ENCODE measurements at places on chromosomes 11 and 22.

- no peak for DNase-seq
These were observed 35.2 kb downstream of the SOX6 start for GRCh38 chr11:16321148-16321547.

DNA sequence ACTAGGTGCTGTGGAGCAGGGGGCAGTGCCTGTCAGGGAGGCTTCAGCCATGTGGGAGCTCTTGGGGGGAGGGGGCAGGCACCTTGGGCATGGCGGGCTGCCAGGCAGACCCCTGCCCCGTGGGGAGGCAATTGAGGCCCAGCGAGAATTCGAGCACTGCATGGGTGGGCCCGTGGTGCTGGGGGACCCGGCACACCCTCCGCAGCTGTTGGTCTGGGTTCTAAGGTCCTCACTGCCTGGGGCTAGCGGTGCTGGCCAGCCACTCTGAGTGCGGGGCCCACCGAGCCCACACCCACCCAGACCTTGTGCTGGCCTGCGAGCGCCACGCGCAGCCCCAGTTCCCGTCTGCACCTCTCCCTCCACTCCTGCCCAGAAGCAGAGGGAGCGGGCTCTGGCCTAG, 835.5 kb upstream of the CNTN5 start:
- no peak for DNase-seq

DNA sequence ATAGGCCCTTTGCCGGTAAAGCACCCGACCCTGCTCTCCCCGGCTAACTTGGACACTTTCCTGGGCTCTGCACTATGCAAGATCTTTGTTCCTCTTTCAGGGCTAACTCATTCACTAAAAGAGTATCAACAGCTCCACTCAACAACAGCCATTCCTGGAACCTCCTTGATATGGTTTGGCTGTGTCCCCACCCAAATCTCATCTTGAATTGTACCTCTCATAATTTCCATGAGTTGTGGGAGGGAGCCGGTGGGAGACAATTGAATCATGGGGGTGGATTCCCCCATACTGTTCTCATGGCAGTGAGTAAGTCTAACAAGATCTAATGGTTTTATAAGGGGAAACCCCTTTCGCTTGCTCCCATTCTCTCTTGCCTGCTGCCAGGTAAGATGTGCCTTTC, 330.0 kb downstream of the TENM4 start:
- no peak for DNase-seq

DNA sequence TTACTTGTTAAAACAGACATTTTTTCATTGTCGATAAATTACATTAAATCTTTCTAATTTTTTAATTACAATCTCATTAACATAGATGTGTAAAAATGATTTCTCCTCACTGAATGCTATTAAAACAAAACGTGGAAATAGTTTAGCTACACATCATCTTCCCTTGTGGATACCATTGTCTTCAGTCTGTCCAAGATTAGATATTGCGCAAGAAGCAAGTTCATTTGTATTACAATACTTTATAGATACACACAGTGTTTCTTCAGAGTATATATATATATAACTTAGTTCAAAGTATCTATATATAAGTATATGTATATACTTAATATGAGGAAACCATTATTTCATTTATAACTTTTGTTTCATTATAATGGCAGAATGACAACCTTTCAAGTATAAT, 883.3 kb upstream of the CNTN5 start:
- no peak for DNase-seq

DNA sequence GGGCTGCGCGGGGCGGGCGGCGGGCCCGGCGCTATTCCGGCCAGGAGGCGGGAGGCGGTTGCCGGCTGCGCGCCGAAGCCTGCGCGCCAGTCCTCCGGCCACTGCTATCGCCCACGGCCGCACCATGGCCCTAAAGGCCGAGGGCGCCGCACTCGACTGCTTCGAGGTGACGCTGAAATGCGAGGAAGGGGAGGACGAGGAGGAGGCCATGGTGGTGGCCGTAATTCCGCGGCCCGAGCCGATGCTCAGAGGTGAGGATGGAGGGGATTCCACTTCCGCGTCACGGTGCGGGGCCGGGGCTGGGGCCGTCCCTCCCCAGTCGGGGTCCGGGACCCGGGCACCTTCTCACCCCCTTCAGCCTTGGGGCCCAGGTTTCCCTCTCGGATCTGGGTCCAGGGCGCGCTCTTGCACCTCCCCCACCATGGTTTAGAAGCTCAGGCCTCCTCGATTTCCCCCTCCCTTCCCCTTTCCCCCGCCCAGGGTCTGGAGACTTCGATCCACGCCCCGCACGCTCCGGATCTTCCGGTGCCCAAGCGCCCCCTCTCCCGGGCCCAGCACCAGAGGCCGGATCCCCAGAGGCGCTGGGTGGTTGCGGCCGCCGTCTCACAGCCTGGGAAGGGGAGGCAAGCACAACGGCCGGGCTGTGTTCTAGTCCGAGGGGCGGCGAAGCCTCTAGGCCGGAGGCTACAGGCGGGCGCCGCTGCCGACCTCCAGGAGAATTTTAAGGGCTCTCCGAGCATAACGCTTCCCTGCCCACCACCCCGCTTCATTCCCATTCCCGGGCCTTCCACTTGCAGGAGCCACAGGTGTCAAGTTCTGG, 517 bp downstream of the SPINDOC start:
- no peak for DNase-seq

DNA sequence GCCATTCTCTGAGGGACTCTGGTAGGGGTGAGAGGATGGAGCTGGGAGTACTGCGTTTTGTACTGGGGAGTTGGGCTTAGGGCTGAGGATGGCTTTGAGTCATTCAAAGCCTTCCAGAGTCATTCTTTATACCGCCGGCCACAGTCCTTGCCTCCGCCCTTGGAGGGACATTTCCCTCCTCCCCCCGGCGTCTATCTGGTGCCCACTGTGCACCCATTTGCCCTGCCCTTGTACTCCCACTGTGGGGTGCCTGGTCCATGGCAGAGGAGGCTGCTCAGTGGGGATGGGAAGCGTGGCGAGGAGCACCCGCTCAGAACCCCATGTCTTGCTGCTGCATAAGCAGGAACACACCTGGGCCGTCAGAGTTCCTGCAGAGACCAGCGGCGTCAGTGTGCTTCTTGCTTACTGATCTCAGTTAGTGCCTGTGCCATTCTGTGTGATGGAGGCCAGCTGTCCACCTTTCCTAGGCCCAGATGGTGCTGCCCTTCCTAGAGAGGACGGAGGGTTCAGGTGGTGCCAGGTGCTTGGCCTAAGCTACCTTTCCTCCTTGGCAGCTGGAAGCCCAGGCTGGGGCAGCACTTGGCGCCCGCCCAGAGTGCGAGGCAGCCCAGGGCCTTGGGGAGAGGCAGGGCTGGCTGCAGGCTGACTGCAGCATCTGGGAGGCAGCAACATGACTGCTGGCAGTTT, 23.3 kb upstream of the TMEM191C start:
- DNase-seq, result no peak

DNA sequence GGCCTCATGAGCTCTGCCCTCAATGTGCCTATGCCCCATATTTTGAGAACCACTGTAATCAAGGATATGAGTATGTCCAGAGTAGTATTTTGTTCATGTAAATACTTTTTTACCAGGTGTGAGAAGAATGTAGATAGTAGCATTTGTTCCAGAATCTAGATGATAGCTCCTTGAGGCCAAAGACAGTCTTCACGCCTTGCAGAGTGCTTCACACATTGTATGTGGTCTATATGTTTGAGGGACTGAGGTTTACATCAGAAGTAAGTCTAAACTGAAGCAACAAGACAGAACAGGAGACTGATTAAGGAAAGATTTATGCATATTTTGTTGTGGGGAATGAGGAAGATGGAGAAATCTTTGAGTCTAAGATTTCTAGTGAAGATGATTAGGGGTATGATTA, 12.5 kb downstream of the CEP57 start:
- no peak for DNase-seq

DNA sequence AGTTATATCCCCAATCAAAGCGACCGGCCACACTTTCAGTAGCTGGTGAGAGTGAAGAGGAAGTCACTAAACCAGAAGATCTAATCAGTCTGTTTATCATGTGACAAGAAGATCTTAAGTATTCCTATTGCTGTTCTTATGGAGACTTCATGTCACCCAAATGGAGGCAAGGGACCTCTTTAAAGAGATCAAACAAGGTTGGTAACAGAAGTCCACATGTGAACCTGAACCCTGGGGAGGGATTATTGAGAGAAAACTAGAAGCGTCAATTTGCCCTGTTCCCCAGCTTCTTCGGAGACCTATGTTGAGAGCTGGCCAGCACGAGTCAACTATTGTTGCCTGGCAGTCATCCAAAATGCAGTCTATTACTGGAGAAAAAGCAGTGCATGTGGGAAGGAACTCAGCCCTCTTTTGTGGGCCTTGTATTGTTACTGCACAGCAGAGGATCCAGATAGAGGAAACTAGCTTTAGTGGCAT, 76.9 kb upstream of the CTSC start:
- DNase-seq, result no peak

DNA sequence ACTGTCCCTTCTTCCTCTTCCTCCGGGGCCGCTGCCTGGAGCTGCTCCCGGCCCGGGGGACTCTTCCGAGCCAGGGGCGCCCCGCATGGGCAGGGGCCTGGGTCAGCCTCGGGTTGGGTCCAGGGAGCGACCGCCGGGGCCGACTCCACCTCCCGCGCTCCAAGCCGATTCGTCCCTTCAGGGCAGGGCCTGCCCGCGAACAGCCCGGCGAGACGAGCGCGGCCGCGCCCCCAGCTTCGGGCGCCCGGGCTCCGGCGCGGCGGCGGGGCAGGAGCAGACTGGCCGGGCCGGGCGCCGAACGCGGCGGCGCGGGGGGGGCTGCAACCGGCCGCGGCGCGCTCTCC, at the start of gene LARGE1:
Gene LARGE1 (minus strand): TSS at position 280 of the 344 bp plus-strand sequence.
- no peak for DNase-seq

DNA sequence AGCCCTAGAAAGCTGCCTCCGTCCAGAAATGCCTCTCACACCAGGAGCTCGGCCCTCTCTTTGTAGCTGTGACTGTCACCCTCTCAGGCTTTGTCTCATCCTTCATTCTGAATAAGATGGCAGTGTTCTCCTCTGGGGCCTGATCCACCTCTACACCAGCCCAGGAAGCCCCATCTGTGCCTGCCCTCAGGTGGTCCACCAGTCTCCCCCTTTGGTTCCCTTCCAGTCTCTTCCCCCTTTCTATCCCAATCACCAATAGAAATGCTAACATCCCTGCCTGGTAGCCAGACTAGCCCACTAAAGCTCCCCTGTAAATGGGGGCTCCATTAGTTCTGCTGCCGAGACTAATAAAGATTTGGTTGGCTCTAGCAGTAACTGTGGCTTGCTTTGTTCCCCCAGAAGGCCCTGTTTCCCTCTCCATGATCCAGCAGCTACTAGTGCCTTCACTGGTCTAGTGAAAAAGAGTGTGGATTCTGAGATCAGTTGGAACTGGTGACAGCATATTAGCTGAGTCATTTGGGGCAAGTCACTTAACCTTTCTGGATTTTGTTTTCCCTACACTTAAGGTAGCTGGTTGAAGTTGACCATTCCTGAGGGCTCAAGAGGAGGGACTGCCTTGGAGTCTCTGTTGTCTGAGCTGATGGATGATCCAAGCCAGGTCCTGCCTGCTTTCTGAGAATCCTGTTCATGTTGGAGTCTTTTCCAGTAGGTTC, 16.2 kb downstream of the PLEKHB1 start:
- no peak for DNase-seq

DNA sequence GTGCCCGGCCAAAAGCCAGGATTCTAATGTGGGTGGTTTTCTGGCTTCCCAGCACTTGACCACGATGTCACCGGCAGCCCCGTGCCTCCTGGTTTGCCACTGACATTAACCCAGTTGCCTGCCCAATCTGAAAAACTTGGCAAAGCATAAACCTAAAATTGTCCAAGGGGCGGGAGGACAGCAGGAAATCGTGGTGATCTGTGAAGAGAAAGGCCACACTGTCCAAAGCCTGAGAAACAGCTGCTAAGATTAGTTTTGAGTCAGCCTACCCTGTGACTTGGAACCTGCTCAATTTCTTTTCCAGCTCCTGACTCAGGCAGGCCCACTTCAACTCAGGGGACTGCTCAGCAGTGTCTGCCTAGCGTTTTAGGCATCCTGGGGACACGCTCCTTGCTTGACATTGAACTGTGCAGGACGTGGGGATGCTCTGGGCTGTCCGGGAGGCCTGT, 8.2 kb upstream of the F2 start:
- DNase-seq, result peak; percentile 29

GRCh38 chr11:83840326-83840725, 554.2 kb upstream of the CCDC90B start:
- no peak for DNase-seq

GRCh38 chr11:33634291-33634834, 66.3 kb downstream of the C11orf91 start:
- no peak for DNase-seq

DNA sequence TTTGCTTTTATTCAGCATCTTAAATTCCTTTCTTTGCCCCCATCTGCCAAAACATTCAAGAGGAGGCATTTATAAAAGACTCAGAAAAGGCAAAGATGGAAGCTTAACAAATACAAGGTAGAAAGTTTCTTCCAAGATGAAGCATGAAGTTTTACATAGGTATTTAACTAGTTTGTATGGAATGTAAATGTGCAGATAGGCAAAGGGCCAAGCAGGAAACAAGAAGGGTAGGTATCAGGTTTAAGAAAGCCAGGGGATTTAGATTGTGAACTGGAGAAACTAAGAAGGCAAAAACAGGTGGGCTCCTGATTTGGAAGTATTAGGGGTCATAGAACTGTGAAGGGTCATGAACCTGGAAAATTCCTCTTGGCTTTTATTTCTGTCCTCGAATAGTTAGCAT, 62.6 kb downstream of the PPP2R1B start:
- DNase-seq, result no peak

GRCh38 chr11:94544646-94545263, 1.0 kb downstream of the FUT4 start:
- DNase-seq, result no peak

GRCh38 chr22:27232077-27232476, 569.5 kb downstream of the MN1 start:
- DNase-seq, result no peak

GRCh38 chr11:17986007-17986710, 26.7 kb downstream of the SERGEF start:
- DNase-seq, result no peak

- no peak for DNase-seq
These were observed 50.2 kb downstream of the SPATA19 start for GRCh38 chr11:133795088-133795487.

DNA sequence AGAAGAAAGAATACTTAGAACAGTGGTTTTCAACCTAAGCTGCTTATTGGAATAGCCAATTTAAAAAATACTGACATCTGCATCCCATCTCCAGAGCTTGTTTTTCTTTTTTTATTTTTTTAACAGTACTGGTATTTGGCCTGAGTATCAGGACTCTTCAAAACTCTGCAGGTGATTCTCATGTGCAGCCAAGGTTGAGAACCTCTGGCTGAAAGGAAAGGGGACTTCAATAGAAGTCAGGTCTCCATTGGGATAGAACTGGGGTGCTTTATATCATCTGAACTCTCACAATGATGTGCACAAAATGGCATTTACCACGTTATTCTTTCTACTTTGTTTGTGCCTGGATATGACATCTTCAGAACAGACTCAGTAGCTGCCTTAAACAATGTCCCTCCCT, 55.3 kb downstream of the BBOX1 start:
- DNase-seq, result no peak

DNA sequence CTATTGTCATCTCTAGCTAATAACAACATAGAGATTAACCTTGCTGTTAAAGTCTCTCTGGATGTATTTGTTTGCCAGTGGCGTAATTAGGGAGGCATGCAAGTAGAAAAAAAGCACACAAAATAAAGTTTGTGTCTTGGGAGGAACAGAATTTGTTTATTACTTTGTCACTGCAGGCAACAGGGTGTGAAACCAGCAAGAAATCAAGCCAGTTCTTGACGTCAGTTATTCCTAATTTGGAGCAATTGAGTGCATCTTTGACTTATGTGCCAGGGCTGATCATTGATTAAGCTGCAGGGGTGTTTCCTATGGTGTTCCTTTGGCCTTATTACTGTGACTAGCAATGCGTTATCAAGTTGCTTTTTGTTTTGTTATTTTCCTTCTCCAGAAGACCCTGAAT, 751.0 kb downstream of the KCNA4 start:
- no peak for DNase-seq

Data from GOT3 (cell line).